Kasumi-1 (cell line): ENCODE measurements at places on chromosomes 6 and 20.

DNA sequence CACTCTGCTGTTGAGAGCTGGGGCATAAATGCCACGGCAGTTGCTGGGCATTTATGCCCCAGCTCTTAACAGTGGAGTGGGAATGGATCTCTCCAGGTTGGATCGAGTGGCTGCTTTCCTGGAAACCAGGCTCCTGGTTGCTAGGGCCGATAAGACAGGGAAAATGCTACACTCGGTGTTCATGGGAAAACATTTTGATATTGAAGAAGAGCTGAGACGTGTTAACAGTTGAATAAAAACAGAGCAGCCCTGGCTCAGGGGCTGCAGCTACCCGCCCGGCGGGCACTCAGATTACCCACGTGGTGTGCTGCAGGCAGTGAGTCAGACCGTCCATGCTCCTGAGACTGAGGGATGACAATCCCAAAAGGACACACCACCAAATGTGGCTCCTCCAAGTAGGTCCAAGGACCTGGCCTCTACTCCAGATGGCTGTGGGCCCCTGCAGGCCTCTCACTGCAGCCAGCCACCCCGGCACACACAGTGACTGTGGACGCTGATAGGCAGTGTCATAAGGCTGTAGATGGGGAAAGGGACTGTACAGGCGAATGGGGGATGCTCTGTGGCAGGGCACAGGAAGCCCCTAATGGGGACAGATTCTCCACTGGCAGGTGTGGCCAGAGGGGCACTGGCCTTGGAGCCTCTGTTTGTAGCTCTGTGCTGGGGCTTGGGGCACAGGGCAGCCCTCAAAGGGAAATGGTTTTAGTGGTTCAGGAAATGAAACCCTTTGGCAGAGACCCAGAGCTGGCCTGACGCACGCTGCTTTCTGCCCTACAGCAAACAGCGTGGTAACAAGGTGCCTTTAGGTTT lies 237.8 kb downstream of the LY86 start:
- peak; percentile 82 for DNase-seq

- DNase-seq, result no peak
These were observed 7.9 kb upstream of the TGIF2 start for GRCh38 chr20:36565520-36565919.

DNA sequence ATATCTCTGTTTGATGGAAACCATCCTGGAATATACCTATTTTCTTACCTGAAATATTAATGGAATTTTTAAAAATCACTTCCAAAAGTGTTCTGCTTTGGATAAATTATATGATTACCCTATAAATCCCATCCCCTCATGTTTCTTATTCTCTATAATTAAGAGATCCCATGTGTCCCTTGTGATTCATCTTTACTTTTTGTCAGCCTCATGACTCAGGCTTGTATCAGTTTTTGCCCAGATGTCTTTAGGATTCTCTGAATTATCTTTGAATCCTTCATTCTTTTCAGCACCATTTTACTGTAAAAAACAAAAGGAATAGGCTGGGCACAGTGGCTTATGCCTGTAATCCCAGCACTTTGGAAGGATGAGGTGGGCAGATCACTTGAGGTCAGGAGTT lies 804.5 kb upstream of the CITED2 start:
- DNase-seq, result no peak

- DNase-seq, result no peak
These were observed 366.0 kb downstream of the LAMA2 start for GRCh38 chr6:129248946-129249345.

GRCh38 chr6:33694401-33694931 lies 17.0 kb downstream of the UQCC2 start:
- DNase-seq, result peak; percentile 58

GRCh38 chr6:168272415-168273325 lies 46.9 kb downstream of the DACT2 start:
- DNase-seq, result no peak

GRCh38 chr20:45019762-45020123 lies 53.4 kb downstream of the STK4 start:
- DNase-seq, result no peak

- no peak for DNase-seq
These were observed 67.1 kb upstream of the NOTCH4 start for GRCh38 chr6:32290886-32291450.

DNA sequence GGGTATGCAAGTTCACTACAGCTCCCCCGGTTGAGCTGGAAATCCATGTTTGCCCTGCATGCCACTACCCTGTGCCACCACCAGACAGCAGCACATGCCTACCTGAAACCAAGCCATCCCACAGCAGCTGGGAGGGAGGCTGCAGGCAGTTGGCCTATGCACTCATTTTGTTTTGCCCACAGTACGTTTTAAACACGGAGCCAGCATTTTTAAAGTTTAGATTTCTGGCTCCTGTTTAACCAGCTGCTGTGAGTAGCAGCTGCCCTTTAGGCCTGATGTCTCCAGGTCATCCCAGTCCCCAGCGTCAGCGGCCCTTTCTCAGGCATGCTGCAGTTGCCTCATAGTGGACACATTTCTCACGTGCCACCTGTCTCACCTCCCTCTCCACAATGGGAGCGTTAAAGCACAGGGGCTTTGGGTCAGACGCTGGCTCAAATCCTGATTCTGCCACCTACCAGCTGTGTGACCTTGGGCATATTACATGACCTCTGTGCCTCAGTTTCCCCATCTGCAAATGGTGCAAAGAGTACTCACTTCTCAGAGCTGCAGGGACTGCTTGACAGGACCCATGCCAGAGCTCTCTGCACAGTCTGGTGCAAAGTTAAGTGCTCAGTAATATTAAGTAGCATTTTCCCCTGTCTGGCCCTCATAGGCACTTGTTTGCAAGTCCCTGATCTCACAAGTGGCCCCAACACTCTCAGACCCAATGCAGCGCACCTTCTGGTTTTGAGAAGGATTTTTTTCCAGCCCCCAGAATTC lies 8.2 kb upstream of the UBE2V1 start:
- peak; percentile 59 for DNase-seq

- no peak for DNase-seq
These were observed 56.6 kb downstream of the PHF20 start for GRCh38 chr20:35828434-35828833.

DNA sequence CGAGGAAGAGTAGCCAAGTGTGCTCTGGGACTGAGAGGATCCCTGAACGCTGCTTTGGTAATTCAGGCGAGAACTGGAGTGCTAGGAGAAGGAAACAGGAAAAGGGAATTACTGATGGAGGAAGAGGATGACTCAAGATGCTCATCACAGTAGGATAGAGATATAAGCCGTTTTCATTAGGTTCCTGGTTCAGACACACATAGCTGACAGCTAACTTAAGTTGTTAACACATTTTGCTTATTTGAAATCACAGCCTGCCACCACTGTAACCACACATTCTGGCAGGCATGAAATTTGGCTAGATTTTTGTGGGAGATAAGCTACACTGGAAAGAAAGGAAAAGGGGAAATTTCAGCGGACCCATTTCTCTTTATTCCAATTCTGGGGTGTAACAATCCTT lies 138.2 kb upstream of the SLC22A16 start:
- DNase-seq, result no peak

DNA sequence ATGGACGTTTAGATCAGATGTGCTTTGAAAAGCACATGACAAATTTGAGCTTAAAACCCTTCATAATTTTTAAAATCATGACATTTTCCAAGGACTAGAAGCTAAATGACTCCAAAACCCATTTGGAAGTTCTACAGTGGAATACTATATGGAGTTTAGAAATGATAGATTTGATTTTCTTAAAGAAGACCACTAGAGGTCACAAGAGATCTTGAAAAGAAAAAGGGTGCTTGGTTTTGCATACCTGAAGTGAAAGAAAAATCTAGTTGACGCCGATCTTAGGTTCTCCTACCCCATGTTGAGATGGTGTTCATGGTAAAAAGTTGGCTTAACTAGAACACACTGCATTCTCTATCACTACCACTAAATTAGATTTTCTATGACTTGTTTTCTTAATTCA lies 31.5 kb downstream of the CFAP61 start:
- peak; percentile 56 for DNase-seq

DNA sequence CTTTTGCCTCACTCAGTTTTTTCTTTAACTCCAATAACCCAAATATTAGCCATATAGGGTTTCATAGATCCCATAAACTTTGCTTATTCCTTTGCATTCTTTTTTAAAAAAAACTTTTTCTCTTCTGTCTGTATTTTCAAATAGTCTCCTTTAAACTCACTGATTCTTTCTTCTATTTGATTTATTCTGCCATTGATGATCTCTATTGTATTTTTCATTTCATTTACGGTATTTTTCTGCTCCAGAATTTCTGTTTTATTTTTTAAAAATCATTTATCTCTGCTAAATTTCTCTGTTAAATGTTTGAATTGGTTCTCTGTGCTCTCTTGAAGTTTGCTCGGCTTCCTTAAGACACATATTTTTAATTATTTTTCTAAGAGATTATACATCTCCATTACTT lies 573.3 kb upstream of the MAN1A1 start:
- no peak for DNase-seq

DNA sequence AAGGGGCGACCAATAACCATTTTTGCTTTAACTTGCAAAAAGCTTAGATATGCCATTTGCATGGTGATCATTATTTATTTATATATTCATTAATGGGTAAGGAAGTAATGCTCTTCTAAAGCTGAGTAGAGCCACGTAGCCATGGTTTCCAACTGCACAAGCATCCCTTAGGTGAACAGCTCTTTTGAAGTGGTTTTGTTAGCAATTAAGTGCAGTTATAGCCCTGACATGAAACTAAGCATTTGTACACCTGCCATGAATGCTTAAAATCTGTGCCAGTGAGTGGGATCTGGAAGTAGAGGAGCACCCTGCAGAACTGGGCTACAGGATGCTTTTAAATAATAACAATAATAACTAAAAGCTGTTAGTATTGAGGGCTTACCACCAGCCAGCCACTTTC lies 19.1 kb downstream of the TRAF3IP2 start:
- no peak for DNase-seq

DNA sequence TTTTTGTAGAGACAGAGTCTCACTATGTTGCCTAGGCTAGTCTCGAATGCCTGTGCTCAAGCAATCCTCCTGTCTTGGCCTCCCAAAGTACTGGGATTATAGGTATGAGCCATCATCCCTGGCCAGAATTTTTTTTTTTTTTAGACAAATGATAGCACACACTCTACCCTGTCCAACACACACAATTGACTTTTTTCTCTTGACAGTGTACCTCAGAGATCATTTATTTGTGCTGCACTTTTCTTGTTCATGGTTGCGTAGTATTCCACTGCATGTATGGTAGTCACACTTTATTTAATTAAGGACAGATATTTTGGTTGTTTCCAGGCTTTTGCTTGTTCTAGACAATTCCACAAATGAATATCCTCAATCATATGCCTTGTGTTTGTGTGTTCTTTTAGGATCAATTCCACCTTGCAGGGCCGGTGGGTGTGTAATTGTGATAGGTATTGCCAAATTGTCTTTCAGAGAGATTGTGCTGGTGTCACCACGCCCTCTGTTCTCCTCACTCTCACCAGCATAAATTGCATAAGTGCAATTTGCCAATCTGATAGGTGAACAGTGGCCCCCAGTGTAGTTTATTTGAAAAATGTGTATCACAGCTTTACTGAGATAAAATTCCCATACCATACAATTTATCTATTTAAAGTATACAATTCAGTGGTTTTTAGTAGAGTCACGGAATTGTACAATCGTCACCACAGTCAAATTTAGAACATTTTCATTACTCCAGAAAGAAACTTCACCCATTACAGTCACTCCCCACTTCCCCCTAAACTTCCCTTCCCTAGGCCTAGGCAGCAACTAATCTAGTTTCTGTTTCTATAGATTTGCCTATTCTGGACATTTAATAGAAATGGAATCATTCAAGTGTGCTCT lies 20.1 kb downstream of the SRC start:
- peak; percentile 59 for DNase-seq

- no peak for DNase-seq
These were observed 162.4 kb downstream of the CDKAL1 start for GRCh38 chr6:20696676-20697075.

DNA sequence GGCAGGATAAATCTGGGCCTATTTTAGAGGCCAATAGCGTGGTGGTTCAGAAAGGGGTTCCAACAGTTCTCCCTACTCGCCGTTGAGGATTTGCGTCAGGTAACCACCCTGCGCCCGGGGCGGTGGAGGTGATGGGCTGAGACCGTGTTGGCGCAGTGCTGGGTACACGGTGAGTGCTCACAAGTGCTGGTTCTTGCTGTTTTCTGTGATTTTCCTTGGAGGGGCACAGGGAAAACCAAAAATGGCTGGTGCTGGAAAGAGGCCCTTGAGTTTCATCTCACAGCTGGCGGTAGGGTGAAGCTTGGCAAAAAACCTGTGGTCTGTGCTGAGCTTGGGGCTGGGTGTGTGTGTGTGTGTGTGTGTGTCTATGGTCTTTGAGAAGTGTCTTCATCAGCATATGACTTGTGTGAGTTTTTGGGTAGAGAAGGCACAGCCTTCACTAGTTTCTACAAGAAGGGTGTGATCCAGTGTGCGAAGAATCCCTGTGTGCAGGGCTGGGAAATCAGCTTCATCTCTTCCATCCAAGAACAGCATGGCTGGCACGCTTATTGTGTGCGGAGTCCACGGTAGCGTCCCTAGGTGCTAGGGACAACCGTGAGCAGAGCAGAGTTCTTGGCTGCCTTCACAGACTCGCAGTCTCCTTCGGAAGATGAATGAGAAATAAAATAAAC lies 35.3 kb upstream of the SCRT2 start:
- DNase-seq, result no peak

- no peak for DNase-seq
These were observed 64.5 kb downstream of the JAG1 start for GRCh38 chr20:10609276-10609675.

DNA sequence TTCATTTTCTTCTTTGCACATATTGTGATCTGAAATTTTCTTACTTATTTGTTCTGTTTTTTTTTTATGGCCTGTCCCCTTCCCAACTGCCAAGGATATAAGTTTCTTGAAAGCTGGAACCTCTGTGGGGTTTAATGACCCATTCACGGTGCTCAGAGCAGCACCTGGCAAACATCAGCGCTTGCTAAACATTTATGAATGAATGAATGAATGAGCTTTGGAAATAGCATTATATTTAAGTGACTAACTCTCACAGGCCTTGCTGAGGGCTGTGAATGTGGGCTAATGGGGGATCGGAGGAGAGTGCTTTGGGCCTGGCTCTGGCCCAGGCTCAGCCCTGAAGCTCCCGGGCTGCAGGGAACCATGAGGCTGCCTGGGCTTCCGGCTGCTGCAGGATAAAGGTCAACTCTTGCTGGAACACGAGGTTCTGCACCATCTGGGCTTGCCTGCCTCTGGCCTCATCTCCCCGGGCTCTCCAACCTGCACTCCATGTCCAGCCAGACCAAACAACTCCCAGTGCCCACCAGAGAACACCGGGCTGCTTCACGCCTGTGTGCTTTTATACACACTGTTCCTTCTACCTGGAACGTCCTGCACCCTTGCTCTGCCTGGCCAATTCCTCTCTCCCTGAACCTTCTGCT lies 14.6 kb upstream of the ARMC12 start:
- DNase-seq, result no peak

DNA sequence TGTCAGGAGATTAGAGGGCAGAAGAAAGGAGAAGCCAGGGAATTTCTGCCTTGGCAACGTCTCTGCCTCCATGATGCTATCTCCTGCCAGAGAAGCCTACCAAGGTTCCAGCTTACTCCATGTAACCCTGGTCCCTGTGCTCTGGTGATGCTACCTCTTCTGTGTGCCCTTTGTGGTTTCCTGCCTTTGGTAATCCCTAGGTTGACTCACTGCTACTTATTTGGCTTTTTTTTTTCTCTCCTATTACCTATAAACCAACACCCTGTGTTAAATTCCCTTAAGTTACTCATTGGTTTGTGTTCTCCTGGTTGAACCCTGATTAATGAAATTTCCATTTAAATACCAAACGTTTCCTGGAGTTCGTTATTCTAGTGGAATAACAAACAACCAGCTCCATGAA lies 527.8 kb upstream of the FLRT3 start:
- no peak for DNase-seq
